ENCODE measurements at places on chromosomes 11 and 22.

- no peak overlapping the region for H3K4me3 ChIP-seq
- no peaks in the 10 kb centered on the region for H3K4me1 ChIP-seq
- no peak for DNase-seq
- H3K27ac ChIP-seq: no peak overlapping the region
- H3K27me3 ChIP-seq: no peaks in the 10 kb centered on the region
- H3K36me3 ChIP-seq: no peaks in the 10 kb centered on the region
These were observed 1.8 kb upstream of the GDPD4 start for GRCh38 chr11:77303328-77303727.

GRCh38 chr11:72930008-72930407 is 115.8 kb downstream of the ATG16L2 start:
- no peak overlapping the region for H3K4me3 ChIP-seq
- H3K4me1 ChIP-seq: peaks cover 8% of the 10 kb centered on the region

GRCh38 chr11:2789331-2789730 is 89.5 kb upstream of the KCNQ1OT1 start:
- DNase-seq: no peak
- H3K27me3 ChIP-seq: no peaks in the 10 kb centered on the region
- no peak overlapping the region for H3K27ac ChIP-seq
- no peaks in the 10 kb centered on the region for H3K36me3 ChIP-seq
- no peak overlapping the region for H3K4me3 ChIP-seq
- H3K4me1 ChIP-seq: peaks cover 8% of the 10 kb centered on the region

DNA sequence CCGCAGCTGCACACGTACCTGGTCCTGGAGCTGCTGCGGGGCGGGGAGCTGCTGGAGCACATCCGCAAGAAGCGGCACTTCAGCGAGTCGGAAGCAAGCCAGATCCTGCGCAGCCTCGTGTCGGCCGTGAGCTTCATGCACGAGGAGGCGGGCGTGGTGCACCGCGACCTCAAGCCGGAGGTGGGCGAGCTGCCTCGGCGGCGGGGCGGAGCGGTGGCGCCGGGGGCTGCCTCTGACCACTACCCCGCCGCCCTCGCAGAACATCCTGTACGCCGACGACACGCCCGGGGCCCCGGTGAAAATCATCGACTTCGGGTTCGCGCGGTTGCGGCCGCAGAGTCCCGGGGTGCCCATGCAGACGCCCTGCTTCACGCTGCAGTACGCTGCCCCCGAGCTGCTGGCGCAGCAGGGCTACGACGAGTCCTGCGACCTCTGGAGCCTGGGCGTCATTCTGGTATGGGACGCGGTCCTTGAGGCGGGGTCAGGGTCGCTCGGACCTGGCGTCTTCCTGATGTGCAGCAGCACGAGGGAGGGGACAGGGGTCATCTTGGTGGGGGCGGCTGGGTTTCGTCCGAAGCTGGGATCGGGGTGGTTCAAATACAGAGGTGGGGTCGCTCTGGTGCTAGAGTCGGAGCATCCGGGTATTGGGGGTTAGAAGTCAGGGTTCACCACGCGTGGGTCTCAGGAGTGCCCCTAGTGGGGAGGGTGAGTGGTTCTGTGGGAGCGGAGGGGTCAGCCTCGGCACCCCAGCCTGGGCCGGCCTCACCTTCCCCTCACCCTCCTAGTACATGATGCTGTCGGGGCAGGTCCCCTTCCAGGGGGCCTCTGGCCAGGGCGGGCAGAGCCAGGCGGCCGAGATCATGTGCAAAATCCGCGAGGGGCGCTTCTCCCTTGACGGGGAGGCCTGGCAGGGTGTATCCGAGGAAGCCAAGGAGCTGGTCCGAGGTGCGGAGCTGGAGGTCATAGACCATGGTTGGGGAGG is 10.8 kb downstream of the RPS6KA4 start:
- no peaks in the 10 kb centered on the region for H3K27me3 ChIP-seq
- DNase-seq: no peak
- H3K27ac ChIP-seq: no peak overlapping the region

GRCh38 chr11:2310786-2311352 is 9.1 kb downstream of the TSPAN32 start:
- H3K27ac ChIP-seq: no peak overlapping the region
- H3K36me3 ChIP-seq: no peaks in the 10 kb centered on the region

DNA sequence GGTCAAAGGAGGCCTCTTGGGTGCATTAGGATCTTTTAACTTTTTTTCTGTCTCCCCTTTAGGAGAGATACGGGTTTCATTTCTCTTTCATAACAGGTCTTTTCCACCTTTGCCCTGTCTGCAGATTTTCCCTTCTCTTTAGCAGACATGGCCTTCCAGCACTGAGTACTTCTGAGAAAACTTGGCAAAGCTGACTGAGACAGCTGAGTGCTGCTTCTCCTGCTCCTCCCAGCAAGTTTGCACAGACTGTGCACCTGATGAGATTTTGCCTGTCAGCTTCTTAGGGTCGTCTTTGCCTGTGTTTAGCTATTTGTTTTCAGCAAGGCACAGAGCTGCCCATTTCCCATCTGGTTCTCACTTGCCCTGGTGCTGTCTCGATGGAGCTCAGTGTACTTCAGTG is 87.5 kb upstream of the TBCEL start:
- DNase-seq: no peak
- no peak overlapping the region for H3K27ac ChIP-seq
- no peak overlapping the region for H3K4me3 ChIP-seq
- H3K36me3 ChIP-seq: no peaks in the 10 kb centered on the region
- no peaks in the 10 kb centered on the region for H3K27me3 ChIP-seq
- no peaks in the 10 kb centered on the region for H3K4me1 ChIP-seq

All from body of pancreas (tissue), 4 donors.